ENCODE measurements at places on chromosomes 16 and 17.
A peak's percentile ranks its signal among the peaks of the same experiment; 100 is the strongest.

DNA sequence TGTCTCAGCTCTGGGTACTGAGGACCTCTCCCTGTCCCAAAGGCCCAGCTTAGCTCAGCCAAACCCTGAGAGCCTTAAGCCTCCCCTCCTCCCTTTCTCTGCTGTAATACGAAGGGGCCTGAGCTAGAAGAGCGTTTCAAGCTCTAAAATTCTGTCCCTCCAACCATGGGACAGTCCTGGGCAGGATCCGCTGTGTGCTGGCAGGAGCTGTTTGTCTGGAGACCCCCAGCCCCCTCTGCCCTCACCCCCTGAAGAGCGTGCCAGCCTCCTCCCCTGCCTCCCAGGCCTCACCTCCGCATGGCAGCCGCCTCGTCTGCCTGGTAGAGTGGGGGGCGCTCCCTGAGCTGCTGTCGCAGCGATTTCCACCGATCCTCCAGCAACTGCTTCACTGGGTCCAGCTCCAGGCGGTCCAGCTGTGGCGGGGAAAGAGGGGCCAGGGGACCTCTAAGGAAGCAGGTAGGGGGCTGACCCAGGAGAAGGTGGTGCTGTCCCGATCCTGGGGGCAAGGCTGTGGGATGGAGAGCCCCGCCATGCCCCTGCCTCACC lies 14.7 kb downstream of the UBALD2 start:
- no peak for DNase-seq

DNA sequence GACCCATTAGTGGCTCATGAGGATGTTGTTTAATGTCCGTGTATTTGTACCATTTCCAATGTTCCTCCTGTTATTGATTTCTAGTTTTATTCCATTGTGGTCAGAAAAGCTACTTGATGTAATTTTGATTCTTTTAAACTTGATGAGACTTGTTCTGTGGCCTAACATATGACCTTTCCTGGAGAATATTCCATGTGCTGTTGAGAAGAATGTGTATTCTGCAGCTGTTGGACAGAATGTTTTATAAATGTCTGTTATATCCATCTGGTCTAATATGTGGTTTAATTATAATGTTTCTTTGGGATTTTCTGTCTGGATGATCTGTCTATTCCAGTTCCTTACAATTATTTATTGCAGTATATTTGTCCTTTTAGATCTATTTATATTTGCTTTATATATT lies 2.9 kb upstream of the ABCA10 start:
- no peak for DNase-seq

DNA sequence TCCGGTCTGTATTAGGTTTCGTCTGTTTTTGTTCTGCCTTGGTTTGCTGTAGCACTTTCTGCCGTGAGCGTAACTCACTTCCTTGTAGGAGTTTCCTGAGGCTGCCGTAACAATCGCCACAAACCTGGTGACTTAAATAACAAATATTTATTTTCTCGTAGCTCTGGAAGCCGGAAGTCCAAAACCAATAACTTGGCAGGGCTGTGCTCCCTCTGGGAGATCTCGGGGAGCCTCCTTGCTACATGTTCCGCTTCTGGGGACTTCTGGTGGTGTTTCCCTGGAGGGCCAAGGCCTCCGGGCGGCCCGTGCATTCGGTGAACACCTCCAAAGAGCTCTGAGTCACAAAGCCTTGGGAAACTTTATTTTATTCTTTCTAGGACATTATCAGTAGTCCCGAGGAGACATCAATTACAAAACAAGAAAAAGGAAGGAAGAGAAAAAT lies 6.8 kb upstream of the WDR45B start:
- DNase-seq, result no peak

DNA sequence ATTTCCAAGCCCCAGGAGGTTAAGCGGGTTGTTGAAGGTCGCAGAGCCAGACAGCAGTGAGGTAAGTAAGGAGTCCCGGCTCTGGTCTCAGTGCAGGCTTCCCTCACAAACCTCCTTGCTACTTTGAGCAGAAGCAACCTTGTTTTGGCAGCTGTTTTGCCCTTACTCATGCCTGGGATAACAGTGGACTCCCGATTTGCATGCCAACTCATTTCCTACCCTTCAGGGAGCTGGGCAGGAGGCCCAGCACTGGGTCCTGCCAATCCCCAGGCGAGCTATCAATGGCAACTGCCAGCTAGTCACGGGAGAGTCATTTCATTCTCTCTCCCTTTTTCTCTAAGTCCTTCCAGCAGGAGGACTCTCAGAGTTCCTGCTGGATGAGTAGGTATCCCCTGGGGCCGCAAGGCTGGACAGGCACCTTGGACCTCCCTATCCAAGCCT lies 72.0 kb upstream of the KSR1 start:
- DNase-seq, result peak; percentile 68

- DNase-seq, result no peak
These were observed 500.1 kb downstream of the MAF start for GRCh38 chr16:79100447-79100846.

DNA sequence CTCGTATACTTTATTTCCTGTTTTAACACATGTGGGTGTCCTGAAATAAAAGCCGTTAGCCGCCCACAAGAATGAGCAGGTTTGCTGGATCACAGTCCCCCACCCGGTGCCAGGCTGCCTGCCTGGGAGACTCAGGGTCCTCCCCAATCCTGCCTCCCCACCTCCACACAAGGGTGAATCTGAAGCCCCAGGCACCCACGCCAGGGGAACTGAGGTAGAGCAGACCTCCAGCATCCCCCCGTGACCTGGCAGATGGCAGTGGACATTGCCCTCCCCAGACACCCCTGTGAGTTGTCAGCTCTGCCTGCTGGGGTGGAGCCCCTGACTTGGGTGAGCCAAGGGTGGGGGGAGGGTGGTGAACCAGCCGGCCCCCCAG lies 114.8 kb downstream of the METRNL start:
- DNase-seq, result no peak
